ENCODE measurements at places on chromosomes 16 and 17.

- no peak for DNase-seq
These were observed 39.7 kb downstream of the PLD6 start for GRCh38 chr17:17166446-17166845.

- no peak for DNase-seq
These were observed 1.3 kb downstream of the HBQ1 start for GRCh38 chr16:181565-182021.

DNA sequence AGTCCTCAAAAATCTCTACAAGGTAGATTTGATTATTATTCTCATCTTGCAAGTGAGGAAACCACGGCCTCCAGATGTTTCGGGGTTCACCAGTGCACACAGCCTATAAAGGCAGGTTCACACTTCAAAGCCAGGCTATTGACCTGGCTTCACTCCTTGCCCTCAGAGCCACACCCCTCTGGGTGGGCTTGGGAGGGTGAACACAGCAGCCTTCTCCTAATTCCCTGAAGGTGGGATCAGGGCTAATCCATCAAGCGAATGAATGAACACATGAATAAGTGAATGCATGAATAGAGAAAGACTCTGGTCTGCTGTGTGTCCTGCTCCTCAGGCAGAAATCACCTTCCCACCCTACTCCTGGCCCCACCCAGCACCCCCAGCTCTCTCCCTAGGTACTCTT lies 139.0 kb downstream of the CYLD start:
- DNase-seq = no peak

GRCh38 chr16:59469266-59469665 lies 735.1 kb upstream of the GOT2 start:
- no peak for DNase-seq

GRCh38 chr16:66273053-66273452 lies 93.4 kb upstream of the CDH5 start:
- DNase-seq = no peak

GRCh38 chr16:5885521-5885920 lies 787.9 kb upstream of the EEF2KMT start:
- no peak for DNase-seq

GRCh38 chr17:82786427-82786826 lies 34.6 kb downstream of the TBCD start:
- DNase-seq = no peak

DNA sequence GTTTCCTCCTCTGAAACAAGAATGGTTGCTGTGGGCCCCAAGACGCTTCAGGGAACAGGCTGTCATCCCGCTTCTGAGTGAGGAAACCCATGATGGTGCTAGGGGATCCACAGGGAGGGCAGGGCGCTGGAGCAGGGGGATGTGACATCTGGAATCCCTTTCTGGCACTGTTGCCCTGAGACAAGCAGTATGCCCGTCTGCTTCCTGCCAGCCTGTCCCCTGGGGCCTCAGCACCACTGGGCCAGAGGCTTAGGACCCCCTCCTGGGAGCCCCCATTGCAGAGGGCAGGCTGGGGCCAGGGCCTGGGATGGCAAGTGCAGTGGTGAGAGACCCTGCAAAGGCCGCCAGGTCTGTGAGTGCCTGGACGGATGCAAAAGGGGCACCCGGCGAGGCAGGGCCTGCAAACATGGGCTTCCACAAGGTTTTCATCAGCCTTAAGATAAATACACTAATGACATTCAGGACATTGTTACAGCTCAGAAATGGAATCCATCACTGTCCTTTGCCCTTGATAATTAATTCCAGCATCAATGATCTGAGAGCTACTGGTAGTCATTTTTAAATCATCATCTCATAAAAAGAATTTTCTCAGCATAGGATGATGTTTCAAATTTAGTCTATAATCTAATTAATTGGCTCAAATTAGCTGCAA lies 51.6 kb downstream of the PRMT7 start:
- no peak for DNase-seq

GRCh38 chr17:79211061-79211770 lies 136.6 kb downstream of the ENGASE start:
- no peak for DNase-seq

DNA sequence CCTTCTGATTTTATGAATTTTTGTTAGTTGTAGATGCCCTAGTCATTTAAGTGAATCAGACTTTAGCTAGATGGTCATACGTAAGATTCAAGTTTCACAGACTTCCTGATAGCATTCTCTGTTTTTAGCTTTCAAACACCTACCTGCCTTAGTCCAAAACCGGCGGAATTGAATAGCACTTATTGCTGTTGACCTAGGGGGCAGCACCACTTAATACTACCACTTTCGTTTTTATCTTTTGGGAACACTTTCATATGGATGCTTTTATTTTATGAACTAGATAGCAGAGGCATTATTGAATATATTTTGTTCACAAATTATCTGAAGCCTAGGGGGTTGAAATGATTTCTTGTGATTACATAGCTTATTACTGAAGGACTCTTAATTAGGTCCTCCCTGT lies 31.5 kb downstream of the TADA2A start:
- DNase-seq = no peak

DNA sequence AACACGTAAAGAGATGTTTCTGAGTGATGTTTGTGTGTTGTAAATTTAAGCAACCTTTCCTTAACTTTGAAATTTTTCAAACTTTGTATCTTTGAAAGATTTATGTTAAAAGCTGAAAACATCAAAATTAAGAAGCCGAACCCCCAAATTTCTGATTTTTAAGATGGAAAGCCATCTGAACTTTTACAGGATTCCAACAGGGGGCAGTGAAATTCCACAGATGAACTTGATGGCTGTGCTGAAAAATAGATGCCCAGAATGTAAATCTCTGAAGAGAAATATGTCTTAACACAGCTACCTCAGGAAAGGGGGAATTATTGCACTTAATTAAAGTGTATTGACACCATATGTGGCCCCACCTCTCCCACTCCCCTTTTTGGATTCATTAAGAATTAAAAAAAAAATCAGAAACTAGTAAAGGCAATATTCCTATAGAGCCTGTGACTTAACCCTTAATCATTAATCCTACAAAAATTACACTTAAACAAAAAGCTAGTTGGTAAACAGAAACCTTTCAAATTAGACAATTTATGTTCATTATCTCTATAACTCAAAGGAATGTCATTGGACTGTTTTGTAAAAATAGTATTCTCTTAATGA lies 597.9 kb downstream of the KCNJ2 start:
- peak; percentile 51 for DNase-seq

DNA sequence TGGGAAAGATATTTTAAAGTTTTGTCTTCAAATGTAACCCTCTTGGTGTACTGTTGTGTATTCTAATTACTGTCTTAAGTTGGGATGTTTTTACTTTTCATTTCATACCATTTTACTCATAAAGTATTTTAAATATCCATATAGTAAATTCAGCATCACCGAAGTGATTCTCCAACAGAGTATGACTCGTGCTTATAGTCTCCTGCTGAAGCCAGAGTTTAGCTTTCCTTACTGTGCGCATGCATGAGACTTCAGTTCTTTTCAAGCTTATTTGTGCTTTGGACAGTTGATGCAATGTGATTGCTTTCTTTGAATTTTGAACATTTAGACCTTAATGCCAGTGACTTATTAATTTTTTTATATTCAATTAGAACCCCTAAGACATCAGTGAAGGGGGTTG lies 7.4 kb upstream of the VPS35L start:
- DNase-seq = no peak

- DNase-seq = no peak
These were observed 1.8 kb downstream of the CACNB1 start for GRCh38 chr17:39195568-39196160.

- no peak for DNase-seq
These were observed 346.2 kb upstream of the ASIC2 start for GRCh38 chr17:33639103-33639880.

GRCh38 chr17:69495787-69496186 lies 81.3 kb downstream of the MAP2K6 start:
- DNase-seq = no peak

- DNase-seq = peak; percentile 63
These were observed 1.9 kb downstream of the NOD2 start for GRCh38 chr16:50695017-50696000.

DNA sequence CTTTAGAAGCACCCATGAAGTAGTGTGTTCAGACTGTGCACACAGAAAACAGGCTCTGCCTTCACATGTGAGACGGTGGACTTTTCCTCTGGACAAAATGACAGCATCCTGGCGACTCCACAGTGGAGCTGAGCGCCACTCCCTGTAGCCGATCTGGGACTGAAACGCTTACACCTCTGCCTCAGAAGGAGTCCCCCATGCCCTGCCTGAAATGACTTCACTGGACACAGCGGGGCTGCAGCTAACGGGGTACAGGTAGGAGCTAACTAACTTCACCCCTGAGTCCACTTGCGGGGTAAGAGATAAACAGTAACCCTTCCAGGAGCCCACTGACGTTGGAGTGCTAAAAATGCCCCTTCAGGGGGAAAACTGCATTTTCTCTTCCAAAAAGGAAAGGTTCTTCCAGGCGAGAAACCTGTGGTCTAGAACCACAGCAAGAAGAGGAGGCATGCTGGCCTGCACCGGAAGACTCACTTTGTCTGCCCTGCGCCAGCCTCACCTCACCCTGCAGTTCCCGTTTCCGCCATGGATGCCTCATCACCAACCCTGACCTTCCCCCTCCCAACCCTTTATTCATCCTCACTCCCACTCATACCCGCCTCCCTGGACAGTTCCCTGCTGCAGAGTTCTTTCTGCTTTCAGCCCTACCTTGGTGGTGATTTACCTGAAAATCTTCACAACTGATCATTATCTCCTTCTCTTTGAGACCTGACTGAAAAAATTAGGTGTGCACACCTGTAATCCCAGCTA lies 19.4 kb upstream of the ENDOV start:
- no peak for DNase-seq

DNA sequence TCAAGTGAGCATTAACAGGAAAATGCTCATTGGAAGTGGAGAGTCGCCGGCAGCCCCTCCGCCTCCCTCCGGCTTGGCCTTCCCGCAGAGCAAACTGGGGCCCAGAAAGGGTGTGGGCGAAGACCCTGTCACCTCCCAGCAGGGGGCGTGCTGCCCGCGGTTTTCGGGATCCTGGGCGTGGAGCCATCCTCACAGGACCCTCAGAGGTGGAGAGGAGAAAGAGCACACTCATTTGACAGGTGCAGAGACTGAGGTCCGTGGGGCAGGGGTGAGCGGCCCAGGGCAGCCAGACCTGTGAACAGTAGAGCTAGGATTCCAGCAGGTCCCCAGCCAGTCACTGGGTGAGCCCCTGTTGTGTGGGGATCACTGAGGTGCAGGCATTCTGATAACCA lies 1002.9 kb downstream of the KCNJ18 start:
- no peak for DNase-seq

DNA sequence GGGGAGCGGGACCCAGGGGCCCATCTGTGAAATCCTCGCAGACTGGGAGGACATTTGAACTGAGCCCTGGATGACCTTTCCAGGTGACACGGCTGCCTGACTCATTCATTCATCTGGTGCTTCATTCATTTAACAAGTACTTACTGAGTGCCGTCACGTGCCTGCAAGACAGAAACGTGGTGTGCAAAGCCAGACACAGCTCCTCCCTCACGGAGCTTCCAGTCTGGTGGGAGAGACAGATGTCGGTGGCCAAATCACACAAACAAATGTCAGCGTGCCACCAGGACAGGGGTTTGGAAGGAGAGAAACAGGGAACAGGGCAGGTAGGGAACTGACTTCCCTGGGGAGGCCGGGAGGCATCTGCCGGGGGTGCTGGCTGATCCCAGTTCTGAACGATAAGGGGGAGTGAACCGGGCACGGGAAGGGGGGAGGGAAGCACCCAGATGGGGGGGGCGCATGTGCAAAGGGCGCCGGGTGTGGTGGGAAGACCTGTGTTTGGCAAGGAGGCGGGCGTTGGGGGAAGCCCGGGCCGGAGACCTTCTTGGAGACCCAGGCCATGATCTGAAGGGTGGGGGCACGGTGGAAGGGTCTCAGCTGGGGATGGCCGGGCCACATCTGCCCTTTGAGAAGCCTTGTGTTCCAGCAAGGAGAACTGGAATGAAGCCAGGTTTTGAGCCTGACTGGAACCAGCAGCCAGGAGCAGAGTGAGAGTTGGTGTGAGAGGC lies 93.6 kb upstream of the CIBAR2 start:
- no peak for DNase-seq

DNA sequence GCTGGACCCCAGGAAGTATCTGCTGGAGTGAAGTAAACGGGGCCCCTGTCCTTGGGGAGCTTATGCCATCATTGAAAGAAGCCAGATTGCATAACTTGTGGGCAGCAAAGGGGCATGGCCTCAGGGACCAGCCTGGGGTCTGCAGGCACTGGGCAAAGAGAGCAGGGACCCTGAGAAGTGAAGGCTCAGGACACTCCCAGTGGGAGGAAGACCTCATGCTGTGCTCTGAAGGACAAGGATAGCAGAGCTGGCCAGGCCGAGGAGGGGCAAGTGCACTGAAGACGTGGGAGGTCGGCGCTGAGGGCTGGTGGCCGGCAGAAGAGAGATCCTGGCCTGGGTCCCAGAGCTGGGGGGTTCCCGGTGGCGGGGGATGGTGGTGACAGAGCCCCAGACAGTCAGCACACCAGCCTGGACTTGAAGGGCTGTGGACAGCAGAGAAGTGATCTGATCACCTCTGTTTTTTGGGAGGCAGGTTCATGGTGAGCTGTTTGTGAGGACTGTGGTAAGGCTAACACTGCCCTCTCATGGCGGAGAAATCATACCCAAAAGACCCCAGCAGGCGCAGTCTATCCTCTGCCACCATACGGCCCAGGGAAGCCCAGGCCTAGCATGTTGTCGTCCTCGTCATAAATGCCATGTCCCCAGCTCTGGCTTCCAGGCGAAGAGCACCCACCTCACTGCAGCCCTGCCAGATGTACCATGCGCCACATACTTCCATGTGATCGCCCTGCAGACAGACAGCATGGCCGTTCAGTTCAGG lies 7.1 kb upstream of the CNP start:
- peak; percentile 71 for DNase-seq

GRCh38 chr17:19304209-19304608 lies 58.3 kb downstream of the B9D1 start:
- DNase-seq = peak; percentile 86

GRCh38 chr17:70808596-70808995 lies 639.3 kb downstream of the KCNJ2 start:
- no peak for DNase-seq

DNA sequence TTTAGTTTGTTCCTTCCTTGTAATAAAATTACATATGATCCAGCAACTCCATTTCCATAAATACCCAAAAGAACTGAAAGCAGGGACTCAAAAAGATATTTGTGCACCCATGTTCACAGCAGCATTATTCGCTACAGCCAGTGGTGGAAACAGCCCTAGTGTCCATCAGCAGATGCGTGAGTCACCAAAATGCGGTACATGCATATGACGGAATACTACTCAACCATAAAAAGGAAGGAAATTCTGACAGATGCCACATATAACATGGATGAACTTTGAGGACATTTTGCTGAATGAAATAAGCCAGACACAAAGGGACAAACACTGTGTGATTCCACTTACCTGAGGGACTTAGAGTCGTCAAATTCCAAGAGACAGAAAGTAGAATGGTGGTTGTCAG lies 9.1 kb upstream of the SLC47A2 start:
- no peak for DNase-seq

All from Ammon's horn (tissue), 1 donor.